ENCODE measurements at places on chromosomes 1 and 21.

- H3K27me3 ChIP-seq, result no peaks in the 10 kb centered on the region
- H3K36me3 ChIP-seq, result no peaks in the 10 kb centered on the region
- no peak for DNase-seq
Measured at GRCh38 chr1:174344162-174344561, 103.6 kb upstream of the GPR52 start.

- H3K27me3 ChIP-seq, result peaks cover 70% of the 10 kb centered on the region
- DNase-seq, result no peak
- peaks cover 13% of the 10 kb centered on the region for H3K4me1 ChIP-seq
- H3K36me3 ChIP-seq, result peaks cover 8% of the 10 kb centered on the region
Measured at GRCh38 chr1:47533793-47534328, 96.0 kb downstream of the FOXD2 start.

DNA sequence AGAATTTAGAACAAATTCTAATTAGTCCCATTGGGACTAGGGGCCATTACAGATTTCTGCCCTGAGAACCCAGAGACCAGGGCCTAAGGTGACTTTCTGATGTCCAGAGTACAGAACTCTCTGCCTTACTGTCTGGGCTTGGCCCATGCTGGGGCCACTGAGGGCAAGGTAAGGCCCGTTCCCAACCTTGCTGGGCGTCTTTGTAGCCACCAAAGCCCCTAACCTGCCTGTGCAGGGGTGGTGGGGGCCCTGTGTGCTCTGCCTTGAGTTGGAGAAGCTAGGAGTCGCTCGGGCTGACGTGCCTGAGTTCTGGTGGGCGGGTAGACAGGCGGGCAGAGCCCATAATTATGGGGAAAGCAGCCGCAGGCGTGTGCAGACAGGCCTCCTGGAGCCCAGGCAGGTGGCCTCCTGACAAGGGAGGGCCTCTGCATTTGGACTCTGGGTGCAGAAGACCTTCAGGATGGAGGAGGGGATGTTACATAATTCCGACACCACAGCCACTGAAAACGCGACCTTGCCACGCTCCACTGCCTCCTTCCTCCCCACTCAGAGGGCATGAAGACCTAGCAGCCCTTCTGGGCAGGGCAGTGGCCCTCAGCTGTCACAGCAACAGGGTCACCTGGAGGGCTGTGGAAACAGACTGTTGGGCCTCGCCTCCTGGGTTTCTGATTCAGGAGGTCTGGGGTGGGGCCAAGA, 239.9 kb upstream of the TMEM51 start:
- DNase-seq, result no peak
- no peaks in the 10 kb centered on the region for H3K36me3 ChIP-seq
- no peak overlapping the region for H3K4me3 ChIP-seq
- H3K27me3 ChIP-seq, result peaks cover 8% of the 10 kb centered on the region
- H3K27ac ChIP-seq, result no peak overlapping the region
- H3K4me1 ChIP-seq, result no peaks in the 10 kb centered on the region

DNA sequence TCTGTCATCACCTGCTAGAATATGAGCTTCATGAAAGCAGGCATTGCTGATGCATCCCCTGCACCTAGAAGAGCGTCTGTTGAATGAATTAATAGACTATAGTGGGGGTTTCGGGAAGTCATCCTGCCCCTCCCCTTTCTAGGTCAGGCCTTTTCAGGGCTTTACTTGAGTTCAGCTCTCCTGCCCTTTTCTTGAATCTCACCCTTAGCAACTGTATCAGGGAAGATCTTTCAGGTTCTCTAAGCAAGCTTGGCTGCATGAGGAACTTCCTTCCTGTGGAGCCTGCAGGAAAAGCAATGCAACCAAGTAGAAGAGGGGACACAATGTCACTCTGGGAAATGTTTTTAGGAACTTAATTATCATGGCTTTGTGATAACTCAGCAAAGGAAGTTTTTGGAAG, 27.2 kb upstream of the KIAA0040 start:
- peak overlapping the region; percentile 68 for H3K27ac ChIP-seq
- H3K4me3 ChIP-seq, result no peak overlapping the region
- H3K27me3 ChIP-seq, result no peaks in the 10 kb centered on the region
- no peaks in the 10 kb centered on the region for H3K36me3 ChIP-seq
- peaks cover 15% of the 10 kb centered on the region for H3K4me1 ChIP-seq
